ENCODE measurements at places on chromosomes 1 and 21.

- no peak for DNase-seq
Measured at GRCh38 chr1:81703391-81703755, 97.4 kb upstream of the ADGRL2 start.

DNA sequence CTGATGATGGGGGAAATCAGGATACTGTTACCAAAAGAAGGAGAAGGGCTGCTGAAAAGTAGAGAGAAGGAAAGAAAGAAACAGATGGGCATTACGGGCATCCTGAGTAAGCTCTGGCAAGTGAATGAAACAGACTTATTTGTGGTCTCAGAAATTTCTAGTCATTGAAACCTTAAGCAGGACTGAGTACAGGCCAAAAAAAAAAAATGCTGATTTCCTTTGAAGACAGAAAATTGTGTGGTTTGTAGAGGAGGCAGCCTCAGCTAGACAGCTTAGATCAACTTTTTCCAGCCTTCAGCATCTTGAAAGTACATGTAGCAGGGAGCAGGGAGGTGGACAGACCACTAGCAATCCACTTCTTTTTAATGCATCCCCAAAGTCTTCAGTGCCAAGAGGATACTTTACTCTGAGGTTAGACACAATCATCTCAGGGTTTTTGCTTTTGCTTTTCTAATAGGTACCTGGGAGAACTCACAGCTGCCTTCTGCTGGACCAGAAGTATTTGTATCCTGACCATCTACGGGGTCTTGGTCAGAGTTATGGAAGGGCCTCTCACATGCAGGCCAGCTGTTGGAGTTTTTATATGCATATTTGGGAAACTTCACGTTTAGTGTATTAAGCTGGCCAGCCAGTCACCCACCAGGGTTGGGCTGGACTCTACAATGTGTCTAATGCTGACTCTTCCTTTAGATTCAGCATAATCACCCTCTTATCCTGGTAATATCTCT is 10.6 kb upstream of the CAPZB start:
- no peak for DNase-seq

DNA sequence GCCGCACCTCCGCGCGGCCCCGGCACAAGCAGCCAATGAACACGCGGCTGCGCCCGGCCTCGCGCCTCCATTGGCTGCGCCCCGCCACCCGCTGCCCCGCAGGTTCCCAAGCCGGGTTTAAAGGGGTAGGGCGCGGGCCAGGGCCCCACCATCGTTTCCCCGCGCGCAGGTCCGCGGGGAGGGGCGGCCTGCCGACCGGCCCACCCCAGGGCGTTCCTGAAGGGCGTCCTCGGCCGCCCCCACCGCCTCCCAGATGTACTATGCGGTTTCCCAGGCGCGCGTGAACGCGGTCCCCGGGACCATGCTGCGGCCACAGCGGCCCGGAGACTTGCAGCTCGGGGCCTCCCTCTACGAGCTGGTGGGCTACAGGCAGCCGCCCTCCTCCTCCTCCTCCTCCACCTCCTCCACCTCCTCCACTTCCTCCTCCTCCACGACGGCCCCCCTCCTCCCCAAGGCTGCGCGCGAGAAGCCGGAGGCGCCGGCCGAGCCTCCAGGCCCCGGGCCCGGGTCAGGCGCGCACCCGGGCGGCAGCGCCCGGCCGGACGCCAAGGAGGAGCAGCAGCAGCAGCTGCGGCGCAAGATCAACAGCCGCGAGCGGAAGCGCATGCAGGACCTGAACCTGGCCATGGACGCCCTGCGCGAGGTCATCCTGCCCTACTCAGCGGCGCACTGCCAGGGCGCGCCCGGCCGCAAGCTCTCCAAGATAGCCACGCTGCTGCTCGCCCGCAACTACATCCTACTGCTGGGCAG is at the start of gene OLIG1:
Gene OLIG1, plus strand, starts transcription at position 148 of the 750 bp plus-strand sequence. Its CDS starts 106 bp downstream, at position 254.
- no peak for DNase-seq

GRCh38 chr1:208058756-208059155 is 147.8 kb upstream of the CD34 start:
- DNase-seq = no peak

DNA sequence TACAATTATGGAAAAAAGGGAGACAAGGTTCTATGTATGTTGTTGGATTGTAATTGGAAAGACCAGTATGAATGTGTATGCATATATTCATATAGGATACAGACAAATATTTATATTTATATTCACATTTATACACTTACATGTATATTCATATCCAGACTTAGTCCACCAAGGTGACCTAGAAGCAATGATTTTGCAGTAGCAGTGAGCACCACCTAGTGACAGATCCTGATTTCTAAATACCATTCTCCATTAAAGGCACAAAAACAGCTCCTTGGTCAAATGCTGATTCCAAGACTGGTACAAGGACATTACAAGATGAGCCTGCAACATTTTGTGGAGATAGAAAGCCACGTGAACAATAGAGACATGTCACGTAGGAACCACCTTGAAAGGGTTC is 153.4 kb downstream of the SDCCAG8 start:
- no peak for DNase-seq

DNA sequence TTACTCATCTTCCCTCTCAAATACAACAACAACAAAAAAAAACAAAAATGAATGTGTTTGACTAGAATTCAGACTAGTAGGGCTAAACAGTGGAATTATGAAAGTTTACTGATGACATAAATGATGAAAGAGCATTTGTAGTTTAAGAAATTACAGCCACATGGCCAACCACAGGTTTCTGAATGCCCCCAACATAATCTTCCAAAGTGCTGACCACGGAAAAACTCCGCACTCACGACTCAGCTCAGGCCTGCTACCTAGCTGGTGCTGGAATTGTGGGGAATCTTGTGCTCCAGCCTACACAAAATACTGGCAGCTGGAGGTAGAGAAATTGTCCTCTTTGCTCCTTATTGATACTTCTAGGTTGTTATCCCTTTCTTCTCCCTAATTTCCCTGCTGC is 23.6 kb upstream of the TBX15 start:
- peak; percentile 31 for DNase-seq

- DNase-seq = no peak
Measured at GRCh38 chr1:23081376-23081775, 62.1 kb downstream of the KDM1A start.

- DNase-seq = no peak
Measured at GRCh38 chr1:212498283-212499040, 65.7 kb downstream of the NENF start.

- DNase-seq = no peak
Measured at GRCh38 chr21:37032877-37033471, 26.5 kb downstream of the RIPPLY3 start.

- DNase-seq = peak; percentile 74
Measured at GRCh38 chr21:40809673-40810197, 37.2 kb downstream of the DSCAM start.

- DNase-seq = no peak
Measured at GRCh38 chr1:65773391-65774123, 19.1 kb upstream of the PDE4B start.

GRCh38 chr1:25118546-25118945 is 113.8 kb downstream of the SYF2 start:
- no peak for DNase-seq

- no peak for DNase-seq
Measured at GRCh38 chr1:63929106-63929478, 155.3 kb downstream of the ROR1 start.

DNA sequence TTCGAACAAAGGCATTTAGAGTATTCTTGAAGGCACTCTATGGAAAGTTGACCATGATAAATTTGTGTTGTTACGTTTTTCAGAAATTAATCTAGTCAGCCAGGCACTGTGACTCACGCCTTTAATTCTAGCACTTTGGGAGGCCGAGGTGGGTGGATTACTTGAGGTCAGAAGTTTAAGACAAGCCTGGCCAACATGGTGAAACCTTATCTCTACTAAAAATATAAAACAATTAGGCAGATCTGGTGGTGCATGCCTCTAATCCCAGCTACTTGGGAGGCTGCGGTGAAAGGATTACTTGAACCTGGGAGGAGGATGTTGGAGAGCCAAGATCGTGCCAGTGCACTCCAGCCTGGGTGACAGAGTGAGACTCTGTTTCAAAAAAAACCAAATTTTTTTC is 130.6 kb upstream of the BRINP3 start:
- no peak for DNase-seq

- no peak for DNase-seq
Measured at GRCh38 chr1:53722025-53722424, 16.9 kb downstream of the GLIS1 start.

DNA sequence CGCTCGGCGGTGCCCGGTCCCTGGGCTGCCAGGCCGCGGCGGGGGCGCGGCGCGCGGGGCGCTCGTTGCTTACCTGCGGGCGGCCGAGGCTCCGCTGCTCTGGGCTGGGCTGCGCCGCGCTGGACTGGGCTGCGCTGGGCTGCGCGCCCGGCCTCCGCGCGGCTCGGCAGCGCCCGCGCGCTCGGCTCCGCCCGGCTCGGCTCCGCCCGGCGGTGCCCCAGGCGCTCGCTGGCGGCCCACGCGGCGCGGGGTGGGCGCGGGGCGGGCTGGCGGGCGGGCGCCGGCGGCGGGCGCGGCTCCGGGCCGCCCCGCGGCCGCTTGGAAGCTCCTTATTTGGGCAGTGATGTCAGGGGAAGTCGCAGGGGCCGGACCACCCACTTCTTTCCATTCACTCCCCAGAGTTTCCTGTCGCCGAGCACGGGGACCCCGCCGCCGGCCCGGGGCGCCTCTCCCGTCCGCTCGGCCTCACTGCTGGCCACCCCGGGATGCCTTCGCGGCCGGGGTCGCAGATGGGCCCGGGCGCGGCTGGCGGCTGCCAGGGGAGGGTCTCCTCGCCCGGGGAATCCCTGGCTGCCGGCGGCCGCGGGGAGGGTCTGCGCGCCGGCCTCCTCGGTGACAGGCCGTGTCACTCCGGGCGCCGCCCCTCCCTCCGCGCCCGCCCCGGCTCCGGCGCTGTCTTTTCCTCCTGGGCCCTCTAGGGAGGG is 177.7 kb upstream of the EDN2 start:
- no peak for DNase-seq

- no peak for DNase-seq
Measured at GRCh38 chr21:34570313-34570712, 44.6 kb downstream of the RCAN1 start.

DNA sequence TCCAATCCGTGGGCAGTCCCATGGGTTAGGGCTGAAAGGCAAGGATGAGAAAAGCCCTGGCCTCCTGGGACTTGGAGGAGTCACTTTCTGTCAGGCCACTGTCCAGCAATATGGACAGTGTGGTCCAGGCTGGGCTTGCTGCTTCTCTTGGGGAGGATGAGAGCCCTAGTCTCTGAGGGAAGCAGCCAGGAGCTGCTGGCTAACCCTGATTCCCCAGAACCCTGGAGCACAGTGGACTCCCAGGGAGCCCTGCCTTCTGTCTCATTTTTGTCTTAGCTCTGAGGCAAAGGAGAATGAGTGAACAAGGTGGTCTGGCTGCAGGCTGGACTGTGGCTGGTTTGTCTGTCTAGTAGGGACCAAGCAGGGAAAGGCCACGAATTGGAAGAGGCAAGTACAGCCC is 23.8 kb upstream of the EDN2 start:
- no peak for DNase-seq

GRCh38 chr1:211724687-211725196 is 49.3 kb upstream of the NEK2 start:
- DNase-seq = no peak

DNA sequence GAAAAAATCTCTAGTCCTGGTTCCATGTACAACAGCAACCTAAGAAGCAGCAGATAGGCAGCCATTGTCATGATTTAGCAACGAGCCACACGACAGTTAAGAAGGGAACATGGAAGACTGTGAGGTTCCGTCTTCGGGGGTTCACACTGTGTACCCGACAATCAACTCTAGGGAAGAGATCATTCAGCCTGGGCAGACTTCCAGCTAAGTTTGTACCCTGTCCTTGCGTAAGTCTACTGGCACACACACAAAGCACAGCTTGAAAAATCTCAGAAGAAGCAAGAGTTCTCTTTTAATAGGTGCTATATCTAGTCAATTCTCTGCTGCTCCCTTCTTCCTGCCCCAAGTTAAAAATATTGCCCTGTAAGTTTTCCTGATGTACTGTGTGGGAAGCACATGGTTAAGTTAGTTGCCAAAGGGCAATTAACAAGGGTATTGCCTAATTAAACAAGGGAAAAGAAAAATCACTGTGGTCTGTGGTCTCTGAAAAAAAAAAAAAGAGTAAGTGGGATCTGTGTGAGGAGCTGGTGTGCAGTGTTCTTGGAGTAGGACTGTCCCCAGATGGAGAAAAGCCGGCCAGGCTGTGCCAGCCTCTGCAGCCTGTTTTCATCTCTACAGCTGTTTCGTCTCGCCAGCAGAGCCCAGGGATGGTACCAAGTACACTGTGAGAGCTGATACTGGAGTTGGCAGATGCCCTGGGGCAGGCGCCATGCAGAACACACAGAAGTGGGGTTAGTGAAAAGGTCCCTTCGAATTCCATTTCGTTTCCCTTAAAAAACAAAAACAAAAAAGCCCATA is 6.4 kb upstream of the MYBPHL start:
- no peak for DNase-seq

GRCh38 chr1:7960165-7960564 is 1.3 kb upstream of the PARK7 start:
- DNase-seq = no peak

DNA sequence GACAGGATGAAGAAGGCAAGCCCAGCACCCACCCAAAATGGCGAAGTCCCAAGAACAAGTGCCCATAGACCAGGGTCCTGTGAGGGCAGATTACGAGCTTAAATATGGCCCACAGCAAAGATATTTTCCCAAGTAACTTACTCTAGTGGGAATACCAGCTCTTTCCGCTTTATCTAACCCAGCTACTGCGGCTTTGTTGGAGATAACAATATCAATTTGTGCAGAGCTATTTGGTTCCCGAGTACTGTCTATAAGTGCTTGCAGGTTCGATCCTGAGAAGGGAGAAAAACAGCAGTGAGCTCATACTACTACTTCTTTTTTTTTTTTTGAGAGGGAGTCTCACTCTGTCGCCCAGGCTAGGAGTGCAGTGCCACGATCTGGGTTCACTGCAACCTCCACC is 14.3 kb upstream of the DNAJC28 start:
- DNase-seq = no peak

GRCh38 chr21:29382030-29382654 is 83.4 kb downstream of the BACH1 start:
- DNase-seq = no peak

DNA sequence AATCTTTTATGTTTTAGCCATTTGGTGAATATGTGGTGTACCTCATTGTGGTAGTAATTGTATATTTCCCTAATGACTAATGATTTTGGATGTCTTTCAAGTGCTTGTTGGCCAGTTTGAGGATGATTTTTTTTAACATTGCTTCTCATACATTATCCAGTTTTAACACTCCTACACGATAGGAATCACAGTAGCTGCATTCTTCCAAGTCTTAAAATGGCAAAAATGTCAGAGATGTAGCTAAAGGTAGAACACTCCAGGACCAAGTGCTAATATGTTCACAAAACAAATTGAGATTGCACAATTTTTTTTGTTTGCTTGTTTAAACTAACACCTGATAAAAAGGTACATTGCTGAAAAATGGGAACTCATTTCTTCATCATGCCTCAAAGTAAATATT is 11.7 kb downstream of the USP25 start:
- DNase-seq = no peak

DNA sequence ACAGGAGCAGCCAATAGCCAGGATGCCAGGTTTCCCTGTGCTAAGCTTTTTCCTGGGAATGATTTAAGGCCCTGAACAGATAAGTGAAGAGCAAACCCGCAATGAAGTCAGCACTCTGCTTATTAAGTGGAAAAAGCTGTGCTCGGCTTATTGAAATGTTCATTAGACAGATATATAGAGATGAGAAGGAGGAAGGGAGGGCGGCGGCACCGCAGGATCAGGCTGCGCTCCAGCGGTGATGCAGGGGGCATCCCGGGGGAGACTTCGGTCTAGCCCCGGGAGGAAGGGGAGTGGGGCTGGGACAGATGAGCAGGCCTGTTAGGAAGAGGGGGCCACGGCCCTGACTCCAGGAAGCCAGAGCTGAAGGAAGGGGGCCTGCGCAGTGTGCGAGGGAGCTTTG is 115.0 kb downstream of the TMEM53 start:
- DNase-seq = no peak

GRCh38 chr1:24393892-24394291 is 19.7 kb downstream of the STPG1 start:
- DNase-seq = peak; percentile 57

Measured in esophagus muscularis mucosa (tissue), 4 donors.